ENCODE measurements at places on chromosomes 13 and 19. TPM values are rescaled to one million over a fixed set of nuclear protein-coding genes. Genes with fewer than 3 reads are reported as not detected.

OR7C1 gene
- total RNA-seq = not detected

SIGLEC8 gene
- not detected for total RNA-seq

RNF17 gene
- not detected for total RNA-seq

BRCA2 gene
- 13.8 TPM for total RNA-seq

TUBB4A gene
- 2.9 TPM for total RNA-seq

MADCAM1 gene
- 0.70 TPM for total RNA-seq

PRX gene
- 10.7 TPM for total RNA-seq

ZNF835 gene
- total RNA-seq = not detected

FCGBP gene
- total RNA-seq = 0.22 TPM

C2CD4C gene
- 13.9 TPM for total RNA-seq

UCHL3 gene
- 49.2 TPM for total RNA-seq

ZNF71 gene
- total RNA-seq = 9.9 TPM

ZSCAN4 gene
- not detected for total RNA-seq

STARD13 gene
- total RNA-seq = 0.73 TPM

NLRP7 gene
- 3.2 TPM for total RNA-seq

ZNF497 gene
- 3.2 TPM for total RNA-seq

ALOX5AP gene
- total RNA-seq = not detected

SLC46A3 gene
- 0.30 TPM for total RNA-seq

KLHL1 gene
- total RNA-seq = not detected

GGACT gene
- total RNA-seq = 1.4 TPM

CEACAM1 gene
- total RNA-seq = 0.42 TPM

CEACAM4 gene
- total RNA-seq = not detected

ZNF726 gene
- total RNA-seq = not detected

Measured in H7 (cell line).